Fibroblast of lung (primary cell): ENCODE measurements at places on chromosomes 7 and 10.

DNA sequence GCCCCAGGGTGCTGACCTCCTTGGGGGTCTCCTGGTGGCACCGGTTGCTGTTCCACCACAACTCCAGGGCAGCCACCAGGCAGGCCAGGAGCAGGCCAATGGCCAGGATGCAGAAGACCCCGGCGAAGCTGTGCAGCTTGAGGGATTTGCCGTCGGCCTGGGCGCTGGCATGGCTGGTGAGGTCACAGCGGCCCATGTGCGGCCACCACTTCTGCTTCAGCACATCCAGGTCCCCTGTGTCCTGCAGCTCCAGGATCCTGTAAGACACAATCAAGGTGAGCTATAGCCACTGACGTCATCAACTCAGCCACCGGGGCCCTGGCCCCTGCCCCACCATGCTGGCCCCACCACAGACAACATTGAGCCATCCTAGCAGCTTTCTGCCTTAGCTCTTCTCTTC, 753.2 kb downstream of the GRID1 start:
- DNase-seq = no peak

GRCh38 chr10:49688261-49688846, 8.9 kb downstream of the C10orf53 start:
- no peak for DNase-seq

DNA sequence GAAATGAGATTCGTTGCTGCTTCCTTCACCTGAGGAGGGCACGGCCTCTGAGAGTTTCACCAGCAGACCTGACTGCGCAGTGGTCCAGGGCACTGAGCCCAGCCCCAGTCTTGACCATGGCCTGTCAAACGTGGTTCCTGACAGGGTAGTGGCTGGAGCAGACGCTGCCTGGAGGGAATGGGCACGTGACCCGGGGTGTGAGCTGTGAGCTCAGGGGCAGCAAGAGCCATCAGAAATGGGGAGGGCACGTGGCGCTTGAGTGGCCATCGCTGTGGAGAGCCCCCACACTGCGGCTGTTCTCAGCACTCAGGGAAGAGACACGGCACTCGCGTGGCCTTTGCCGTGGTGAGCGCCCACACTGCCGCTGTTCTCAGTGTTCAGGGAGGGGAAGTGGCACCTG, 12.0 kb downstream of the FAM20C start:
- no peak for DNase-seq

- no peak for DNase-seq
Measured at GRCh38 chr7:98399462-98399861, 1.4 kb downstream of the BAIAP2L1 start.

GRCh38 chr7:132778761-132779160, 202.5 kb upstream of the PLXNA4 start:
- DNase-seq = no peak

DNA sequence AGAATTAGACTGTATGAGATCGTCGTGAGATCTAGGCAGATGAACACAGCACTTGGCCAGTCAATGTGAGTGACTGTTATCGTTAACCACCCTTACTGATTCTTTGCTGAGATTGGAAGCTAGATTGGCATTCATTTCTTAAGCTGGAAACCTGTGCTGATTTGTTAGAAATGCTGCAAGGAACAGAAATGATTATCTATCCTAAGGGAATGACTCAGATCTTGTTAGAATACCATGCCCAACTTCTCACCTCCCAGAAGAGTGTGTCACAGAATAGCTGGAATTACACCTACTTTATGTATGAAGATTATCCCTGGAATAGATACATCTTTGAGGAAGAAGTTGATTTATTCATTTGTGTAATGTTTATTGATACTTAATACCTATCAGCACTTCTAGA, 275.2 kb downstream of the AUTS2 start:
- peak; percentile 60 for DNase-seq

- no peak for DNase-seq
Measured at GRCh38 chr7:143884241-143884968, 17.6 kb downstream of the TCAF1 start.

GRCh38 chr7:143487566-143487965, 9.9 kb downstream of the TAS2R41 start:
- DNase-seq = peak; percentile 20

DNA sequence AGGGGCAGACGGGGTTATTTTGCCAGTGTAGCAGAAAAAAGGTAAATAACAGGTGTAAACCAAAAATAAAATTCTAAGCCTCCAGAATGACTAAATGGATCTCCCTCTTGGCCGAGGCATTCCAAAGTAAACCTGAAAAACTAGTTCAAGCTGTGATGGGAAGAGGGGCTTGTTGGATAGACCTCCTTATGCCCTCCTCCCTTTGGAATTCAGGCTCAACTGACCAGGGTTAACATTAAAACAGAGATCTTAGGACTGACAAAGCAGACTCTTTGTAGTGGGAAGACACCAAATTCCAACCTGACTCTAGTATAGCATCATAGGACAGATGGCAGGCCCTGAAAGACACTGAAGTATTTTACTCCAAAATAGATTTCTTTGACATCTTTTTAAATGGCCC, 113.8 kb upstream of the ITGB1 start:
- no peak for DNase-seq

GRCh38 chr7:26185131-26185843, 15.3 kb downstream of the HNRNPA2B1 start:
- no peak for DNase-seq

DNA sequence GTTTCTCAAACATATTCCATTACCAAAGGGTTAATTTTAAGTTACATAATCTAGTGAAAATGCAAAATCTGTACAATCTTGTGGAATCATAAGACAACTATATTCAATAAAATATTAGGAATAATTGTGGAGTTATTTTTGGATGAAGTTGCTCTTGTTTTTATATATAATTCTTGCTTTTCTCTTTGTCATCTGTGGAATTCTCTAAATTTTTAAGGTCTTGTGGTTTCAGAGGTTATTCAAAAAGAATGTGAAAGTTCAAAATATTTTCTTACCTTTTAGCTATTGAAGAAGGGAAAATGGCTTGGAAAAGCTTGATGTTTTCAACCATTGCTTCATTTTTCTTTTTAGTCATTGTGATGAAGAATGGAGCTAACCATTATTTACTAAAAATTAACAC, 552.1 kb downstream of the TFEC start:
- no peak for DNase-seq

GRCh38 chr10:26810435-26811026, 50.2 kb downstream of the ABI1 start:
- peak; percentile 22 for DNase-seq

DNA sequence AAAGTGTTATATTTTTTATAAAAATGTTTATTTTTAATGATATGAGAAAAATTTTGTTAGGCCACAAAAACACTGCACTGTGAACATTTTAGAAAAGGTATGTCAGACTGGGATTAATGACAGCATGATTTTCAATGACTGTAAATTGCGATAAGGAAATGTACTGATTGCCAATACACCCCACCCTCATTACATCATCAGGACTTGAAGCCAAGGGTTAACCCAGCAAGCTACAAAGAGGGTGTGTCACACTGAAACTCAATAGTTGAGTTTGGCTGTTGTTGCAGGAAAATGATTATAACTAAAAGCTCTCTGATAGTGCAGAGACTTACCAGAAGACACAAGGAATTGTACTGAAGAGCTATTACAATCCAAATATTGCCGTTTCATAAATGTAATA, 64.8 kb upstream of the CAPZA2 start:
- DNase-seq = peak; percentile 66

DNA sequence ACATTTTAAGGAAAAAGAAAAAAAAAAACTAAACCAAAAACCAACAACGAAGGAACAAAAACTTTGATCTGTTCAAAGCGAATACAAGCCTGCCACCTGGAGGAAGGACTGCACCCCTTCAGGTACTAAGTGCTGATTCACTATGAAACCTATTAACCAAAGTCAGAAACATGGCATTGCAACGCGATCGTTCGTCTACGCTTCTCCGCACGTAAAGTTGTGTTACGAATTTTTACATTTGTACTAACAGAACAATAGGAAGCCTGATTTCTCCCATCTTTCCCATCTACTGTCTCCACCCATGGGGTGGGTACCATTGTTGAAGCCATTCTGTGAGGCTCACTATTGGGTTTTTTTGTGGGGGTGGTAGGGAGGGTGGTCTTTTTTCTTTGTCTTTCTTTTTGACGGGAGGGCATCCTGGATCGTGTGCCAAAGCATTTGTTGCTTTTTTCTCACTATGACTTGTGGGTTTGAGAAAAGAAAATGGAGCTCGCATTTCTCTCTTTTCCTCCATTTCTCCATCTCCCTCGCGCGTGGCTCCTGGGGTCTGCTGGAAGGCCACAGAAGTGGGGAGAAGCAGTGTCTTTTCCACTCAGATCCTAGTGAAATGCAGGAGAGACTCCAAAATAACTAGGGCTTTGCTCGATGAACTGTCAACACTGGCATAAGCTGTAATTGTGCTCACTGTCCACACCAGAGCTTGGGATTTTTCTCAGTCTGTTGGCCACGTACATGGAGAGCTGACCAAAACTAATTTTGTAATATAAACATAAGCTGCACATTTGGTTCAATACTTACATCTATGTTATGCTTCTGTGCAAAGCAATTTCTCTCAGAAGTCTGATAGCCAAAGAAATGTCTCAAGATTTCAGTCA, 100.9 kb upstream of the YAE1 start:
- DNase-seq = peak; percentile 66

GRCh38 chr10:103870516-103870915, 15.1 kb upstream of the SH3PXD2A start:
- no peak for DNase-seq

DNA sequence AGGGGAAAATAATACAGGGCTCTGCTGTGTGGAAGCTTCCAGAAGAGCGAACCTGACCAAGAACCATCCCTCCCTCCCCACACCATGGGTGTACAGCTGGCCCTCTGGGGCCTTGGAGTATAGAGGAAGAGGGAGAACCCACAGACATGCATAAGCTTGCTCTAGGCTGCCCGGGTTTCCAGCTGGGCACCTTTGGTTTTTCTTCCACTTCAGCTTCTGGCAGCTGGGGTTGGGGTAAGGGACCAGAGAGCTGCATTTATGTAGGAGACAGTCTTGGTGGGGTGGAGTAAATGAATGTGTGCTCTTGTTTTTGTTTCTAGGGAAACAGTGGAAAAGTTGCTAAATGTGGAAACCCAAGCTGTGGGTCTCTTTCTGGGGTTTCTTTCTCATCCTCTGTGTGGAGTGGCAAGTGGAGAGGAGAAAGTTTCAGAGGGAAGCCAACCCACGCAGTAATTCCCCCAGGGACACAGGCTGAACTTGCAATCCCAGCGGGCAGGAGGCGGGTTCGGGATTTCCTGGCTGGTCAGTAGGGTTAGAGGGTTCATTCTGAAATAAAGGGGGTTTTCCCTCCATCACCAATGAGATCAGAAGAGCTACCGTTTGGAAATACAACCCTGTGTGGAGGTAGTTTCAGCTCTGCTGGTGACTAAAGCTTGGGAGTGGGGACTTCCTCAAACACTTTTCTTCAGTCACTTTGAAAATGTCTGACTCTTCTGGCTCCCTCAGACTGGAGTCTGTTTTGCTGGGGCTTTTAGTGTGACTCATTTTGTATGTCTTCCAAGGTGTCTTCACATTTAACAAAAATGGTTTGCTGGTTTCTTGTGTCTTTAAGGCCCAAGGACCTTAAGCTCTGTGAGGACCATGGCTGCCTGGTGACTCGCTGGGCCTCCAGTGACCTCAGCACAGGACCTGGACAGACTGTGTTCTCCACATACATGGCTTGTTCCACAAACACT, 22.2 kb upstream of the SRGN start:
- DNase-seq = peak; percentile 60

DNA sequence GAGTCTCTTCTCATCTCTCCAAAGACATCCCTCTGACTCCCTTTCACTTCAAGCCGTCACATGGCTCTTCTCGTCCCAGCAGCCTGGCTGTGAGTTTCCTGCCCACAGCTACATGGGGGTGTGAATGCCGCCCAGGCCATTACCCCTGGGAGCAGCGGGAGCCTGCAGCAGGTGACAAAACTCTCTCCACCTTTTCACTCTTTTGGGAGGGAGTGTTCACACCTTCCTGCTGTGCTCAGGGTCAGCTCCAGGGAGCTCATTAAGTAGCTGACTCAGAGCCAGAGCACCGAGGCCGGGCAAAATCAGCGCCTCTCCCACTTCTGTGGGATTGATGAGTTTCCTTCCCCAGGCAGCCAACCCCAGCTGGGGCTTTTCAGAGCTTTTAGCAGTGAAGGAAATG, 271.3 kb downstream of the TYW1 start:
- DNase-seq = no peak
